Gastroesophageal sphincter (tissue), 4 donors: ENCODE measurements at places on chromosomes 5 and 9. TPM values are rescaled to one million over a fixed set of nuclear protein-coding genes. Genes with fewer than 3 reads are reported as not detected.

GRCh38 chr5:128870923-128871322 lies 94.4 kb upstream of the SLC27A6 start:
- ATAC-seq, result no peak

DNA sequence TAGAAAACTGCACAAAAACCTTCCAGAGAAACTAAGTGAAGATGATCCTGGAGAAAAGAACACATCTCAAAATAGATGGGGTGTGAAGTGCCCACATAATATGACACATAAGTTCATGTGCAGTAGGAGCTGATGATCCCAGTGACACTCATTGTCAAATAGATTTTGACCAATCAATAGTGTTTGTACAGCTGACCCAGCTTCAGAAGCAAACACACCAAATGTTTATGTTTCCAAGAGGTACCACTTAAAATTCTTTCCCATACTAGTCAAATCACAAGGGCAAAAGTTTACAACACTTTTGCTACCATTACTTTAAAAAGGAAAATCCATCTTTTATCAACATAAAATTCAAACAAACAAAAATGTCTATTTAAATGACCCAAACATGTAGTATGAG lies 175.0 kb downstream of the MLLT3 start:
- ATAC-seq, result no peak

GRCh38 chr5:87867281-87867680 lies 401.4 kb downstream of the TMEM161B start:
- no peak for ATAC-seq

GRCh38 chr5:176524987-176525386 lies 12.2 kb downstream of the RNF44 start:
- ATAC-seq, result no peak

GRCh38 chr5:161545344-161546094 lies 1.0 kb downstream of the GABRB2 start:
- ATAC-seq, result no peak

DNA sequence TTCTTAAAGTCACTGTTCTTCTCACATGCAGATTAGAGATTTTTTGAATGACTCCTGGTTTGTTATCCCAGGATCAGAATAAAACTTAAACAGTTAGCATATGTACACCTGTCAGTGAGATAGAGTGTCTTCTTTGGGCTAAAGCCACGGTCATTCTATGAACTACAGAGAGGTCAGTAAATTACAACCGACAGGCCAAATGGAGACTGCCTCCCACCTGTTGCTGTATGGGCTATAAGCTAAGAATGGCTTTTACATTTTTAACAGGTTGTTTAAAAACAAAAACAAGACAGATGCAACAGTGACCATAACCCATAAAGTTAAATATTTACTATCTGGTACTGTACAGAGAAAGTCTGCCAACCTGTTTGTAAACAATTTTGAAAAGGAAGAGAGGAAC lies 125.7 kb downstream of the ELAVL2 start:
- ATAC-seq, result no peak

DNA sequence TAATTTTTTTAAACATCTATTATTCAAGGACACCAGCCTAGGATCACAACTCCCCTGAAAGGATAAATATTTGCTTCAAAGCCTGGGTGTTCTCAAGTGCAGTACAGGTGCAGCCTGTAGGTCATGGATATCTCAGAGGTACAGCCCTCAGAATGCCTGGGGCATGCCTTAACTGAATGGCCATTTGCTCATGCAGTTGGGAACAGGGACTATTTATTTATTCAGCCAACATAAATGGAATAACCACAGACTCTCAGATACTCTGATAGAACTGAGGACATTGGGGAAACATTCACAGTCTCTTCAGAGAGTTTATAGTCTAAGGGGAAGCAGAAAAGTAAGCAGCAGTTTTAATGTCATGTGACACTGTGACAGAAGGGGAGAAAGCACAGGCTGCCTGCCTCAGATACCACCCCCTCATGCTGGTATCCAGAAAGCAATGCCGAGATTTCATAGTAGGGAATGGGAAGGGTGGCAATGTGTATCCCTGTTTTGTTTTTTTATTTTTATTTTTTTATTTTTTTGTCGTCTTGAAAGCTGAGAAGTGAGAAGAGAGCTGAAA lies 112.6 kb downstream of the MACIR start:
- ATAC-seq, result no peak

DNA sequence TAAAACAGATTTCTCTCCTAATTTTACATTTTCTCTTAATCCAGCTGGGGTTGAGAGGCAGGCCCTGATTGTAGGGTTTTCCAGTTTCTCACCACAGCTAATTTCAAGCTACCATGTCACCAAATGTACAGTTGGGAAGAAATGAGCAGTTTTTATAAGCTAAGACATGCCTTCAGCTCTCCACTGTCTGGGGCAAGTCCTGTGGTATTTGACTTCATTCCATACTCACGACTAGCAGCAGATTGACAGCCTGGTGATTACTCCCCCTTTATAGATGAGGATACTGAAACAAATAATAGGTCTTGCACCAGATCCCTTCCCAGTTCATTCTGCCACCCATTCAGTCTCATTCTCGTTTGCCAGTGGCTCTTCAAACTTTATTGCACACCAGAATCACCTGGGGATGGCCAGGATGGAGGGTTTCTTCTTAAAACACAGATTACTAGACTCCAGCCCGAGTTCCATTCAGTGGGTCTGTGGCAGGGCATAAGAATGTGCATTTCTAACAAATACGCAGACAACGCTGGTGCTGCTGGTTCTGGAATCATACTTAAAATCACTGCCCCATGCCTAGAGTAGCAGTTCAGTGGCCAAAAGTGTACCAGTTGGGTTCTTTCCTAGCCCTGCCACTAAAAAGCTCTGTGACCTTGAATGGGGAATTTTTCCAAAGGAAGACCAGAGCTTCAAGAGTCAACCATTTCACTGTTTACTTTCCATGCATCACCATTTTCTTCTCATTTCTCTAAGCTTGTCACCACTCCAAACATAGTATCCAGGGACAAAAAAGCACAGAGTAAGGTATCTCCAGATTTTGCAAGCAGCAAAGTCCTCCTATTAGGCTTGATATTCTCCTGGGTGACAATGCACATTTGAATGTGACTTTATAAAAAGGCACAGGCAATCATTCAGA lies 64.3 kb downstream of the CSNK1A1 start:
- ATAC-seq, result no peak

DNA sequence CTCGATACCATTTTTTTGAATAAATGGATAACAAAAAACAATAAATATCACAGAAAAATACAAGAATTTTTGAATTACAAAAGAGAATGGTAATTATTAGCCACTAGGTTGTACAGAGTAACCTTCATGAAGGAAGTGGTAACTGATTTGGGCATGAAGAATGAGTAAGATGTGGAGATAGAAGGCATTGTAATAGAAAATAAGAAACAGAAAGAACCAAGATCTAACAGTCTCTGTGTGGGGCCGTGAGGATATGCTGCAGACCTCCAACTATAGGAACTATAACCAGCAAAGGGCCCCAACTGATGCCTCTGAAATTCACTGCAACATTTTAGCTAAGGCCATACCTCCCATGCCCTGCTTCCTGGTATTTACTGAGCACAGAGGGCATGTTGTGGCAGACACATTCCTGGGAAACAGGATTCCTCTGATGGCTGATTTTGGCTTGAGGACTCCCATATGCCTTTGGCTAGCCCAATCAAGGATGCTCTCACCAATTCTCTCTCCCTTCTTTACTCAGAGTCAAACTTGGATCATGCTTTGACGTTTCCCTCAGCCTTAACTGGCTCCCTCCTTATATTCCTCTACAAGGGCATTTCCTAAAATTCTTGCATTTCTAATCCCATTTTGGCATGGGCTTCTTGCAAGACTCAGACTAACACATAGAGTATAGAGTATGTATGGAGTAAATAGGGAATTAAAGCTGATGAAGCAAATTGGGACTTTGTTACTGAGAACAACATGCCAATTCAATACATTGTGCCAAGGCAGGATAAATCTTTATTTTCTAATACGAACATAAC lies 208.9 kb downstream of the PDE4D start:
- no peak for ATAC-seq

- no peak for ATAC-seq
Observed at GRCh38 chr9:133051281-133051900, 10.4 kb upstream of the CEL start.

DNA sequence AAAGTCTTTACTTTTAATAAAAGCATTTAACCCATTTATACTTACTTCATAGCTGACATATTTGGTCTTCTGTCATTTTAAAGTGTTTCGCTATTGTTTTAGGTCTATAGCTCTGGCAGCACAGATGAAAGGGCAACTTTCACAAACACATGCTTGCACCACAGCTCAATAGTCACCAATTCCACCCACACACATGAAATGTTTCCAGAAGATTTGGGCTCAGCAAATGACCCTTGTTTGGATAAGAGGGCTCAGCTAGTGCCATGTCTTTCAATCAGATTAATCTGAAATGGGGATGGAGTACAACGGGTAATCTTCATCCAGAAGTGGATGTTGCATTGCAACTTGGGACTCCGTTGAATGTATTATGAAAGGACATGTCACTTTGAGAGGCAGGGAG lies 176.0 kb downstream of the FGF18 start:
- ATAC-seq, result no peak

GRCh38 chr9:21974343-21974721 lies 19.9 kb downstream of the CDKN2A start:
- no peak for ATAC-seq

- peak; percentile 91 for ATAC-seq
Observed at GRCh38 chr9:113558632-113559502, 95.3 kb downstream of the RGS3 start.

GRCh38 chr5:156589946-156590216 lies 260.2 kb upstream of the PPP1R2B start:
- ATAC-seq, result no peak

DNA sequence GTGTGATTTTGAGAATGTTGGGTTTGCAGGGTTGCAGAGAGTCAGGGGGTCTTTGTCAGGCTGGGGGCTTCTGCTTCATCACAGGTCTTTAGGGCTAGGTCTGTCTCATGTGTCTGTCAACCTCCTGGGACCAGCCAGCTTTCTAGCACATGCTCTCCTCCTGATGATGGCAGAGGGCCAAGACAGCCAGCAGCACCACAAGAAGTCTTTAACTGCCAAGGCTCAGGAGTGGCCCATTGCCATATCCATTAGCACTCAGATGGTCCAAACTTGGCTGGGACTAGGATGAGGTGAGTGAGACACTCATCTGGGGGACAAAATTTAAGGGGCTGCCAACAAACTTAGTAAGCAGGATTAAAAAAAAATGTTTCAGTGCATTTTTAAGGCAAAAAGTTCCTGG lies 384.2 kb upstream of the CDH10 start:
- no peak for ATAC-seq

- ATAC-seq, result no peak
Observed at GRCh38 chr5:88235346-88235745, 33.3 kb downstream of the TMEM161B start.

The MEIKIN gene
- total RNA-seq, result not detected

The NFIB gene
- total RNA-seq, result 63.4 TPM

The MLANA gene
- total RNA-seq, result not detected

The DMXL1 gene
- total RNA-seq, result 157 TPM

The ITGA2 gene
- total RNA-seq, result 11.1 TPM

The SLC28A3 gene
- total RNA-seq, result not detected

The TAF11L9 gene
- total RNA-seq, result not detected

The NR2F1-AS1 gene
- total RNA-seq, result 7.0 TPM
